Upper lobe of left lung (tissue), 6 donors: ENCODE measurements at places on chromosomes 11 and 22.

DNA sequence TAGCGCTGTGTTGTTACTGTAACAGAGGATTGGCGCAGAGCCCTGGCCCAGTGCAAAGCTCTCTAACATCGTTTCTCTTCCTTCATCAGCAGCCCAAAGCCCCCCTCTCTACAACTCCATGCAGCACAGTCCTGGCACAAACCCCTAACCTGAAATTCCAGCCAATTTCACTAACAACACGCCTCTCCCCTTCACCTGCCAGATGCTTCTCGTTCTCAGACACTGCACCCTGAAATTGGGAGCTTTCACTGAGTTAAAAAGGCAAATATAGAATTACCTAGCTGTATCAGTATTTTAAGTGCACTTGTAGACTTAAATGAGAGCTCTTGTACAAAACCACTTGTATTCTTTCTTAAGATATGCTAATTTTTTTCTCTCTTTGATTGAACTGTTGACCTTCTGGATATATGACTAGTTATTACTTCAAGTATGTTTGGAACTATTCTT is 16.3 kb downstream of the GRAP2 start:
- peaks cover 10% of the 10 kb centered on the region for H3K4me1 ChIP-seq
- DNase-seq, result no peak
- no peaks in the 10 kb centered on the region for H3K27me3 ChIP-seq
- no peaks in the 10 kb centered on the region for H3K36me3 ChIP-seq
- no peak overlapping the region for H3K27ac ChIP-seq
- no peak overlapping the region for H3K4me3 ChIP-seq

- H3K4me1 ChIP-seq, result no peaks in the 10 kb centered on the region
- H3K27ac ChIP-seq, result no peak overlapping the region
- H3K36me3 ChIP-seq, result no peaks in the 10 kb centered on the region
- no peak for DNase-seq
- H3K4me3 ChIP-seq, result no peak overlapping the region
Observed at GRCh38 chr11:96567667-96568066, 177.9 kb downstream of the JRKL start.

GRCh38 chr22:24325105-24325757 is 54.6 kb downstream of the SPECC1L start:
- no peak overlapping the region for H3K4me3 ChIP-seq
- no peak overlapping the region for H3K27ac ChIP-seq
- H3K4me1 ChIP-seq, result peaks cover 9% of the 10 kb centered on the region
- H3K27me3 ChIP-seq, result no peaks in the 10 kb centered on the region
- H3K36me3 ChIP-seq, result peaks cover 26% of the 10 kb centered on the region

DNA sequence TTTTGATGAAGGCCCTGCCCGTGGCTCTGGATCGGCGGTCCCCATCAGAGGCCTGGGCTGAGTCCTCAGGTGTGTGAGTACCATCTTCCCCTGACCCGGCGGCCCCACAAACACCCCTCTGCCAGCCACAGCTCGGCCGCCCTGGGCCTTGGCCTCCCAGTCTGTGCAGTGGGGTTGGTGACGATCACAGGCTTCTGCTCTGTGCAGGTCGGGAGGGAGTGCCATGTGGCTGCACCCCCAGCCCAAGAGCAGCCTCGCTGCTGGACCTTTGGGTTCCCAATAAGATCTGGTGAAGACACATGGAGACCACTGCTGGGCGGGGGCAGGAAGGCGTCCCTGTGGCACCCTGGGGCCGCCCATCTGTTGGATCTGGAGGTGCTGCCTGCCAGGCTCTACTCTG is 47.1 kb upstream of the PPARA start:
- no peaks in the 10 kb centered on the region for H3K27me3 ChIP-seq
- DNase-seq, result no peak
- peaks cover 76% of the 10 kb centered on the region for H3K4me1 ChIP-seq
- peaks cover 80% of the 10 kb centered on the region for H3K36me3 ChIP-seq
- no peak overlapping the region for H3K4me3 ChIP-seq

- no peak overlapping the region for H3K27ac ChIP-seq
- no peak overlapping the region for H3K4me3 ChIP-seq
- H3K27me3 ChIP-seq, result no peaks in the 10 kb centered on the region
Observed at GRCh38 chr11:8586184-8586583, 7.8 kb downstream of the STK33 start.

GRCh38 chr11:27203077-27203647 is 159.9 kb downstream of the CCDC34 start:
- H3K4me1 ChIP-seq, result peaks cover 14% of the 10 kb centered on the region
- H3K4me3 ChIP-seq, result no peak overlapping the region
- H3K36me3 ChIP-seq, result no peaks in the 10 kb centered on the region

GRCh38 chr22:42725606-42726355 is 5.1 kb upstream of the A4GALT start:
- H3K4me3 ChIP-seq, result no peak overlapping the region
- H3K27me3 ChIP-seq, result no peaks in the 10 kb centered on the region
- peaks cover 2% of the 10 kb centered on the region for H3K4me1 ChIP-seq
- no peak overlapping the region for H3K27ac ChIP-seq

- H3K4me3 ChIP-seq, result no peak overlapping the region
- H3K36me3 ChIP-seq, result no peaks in the 10 kb centered on the region
- H3K27ac ChIP-seq, result no peak overlapping the region
- H3K27me3 ChIP-seq, result no peaks in the 10 kb centered on the region
- DNase-seq, result no peak
Observed at GRCh38 chr11:102197670-102198139, 87.5 kb downstream of the YAP1 start.

DNA sequence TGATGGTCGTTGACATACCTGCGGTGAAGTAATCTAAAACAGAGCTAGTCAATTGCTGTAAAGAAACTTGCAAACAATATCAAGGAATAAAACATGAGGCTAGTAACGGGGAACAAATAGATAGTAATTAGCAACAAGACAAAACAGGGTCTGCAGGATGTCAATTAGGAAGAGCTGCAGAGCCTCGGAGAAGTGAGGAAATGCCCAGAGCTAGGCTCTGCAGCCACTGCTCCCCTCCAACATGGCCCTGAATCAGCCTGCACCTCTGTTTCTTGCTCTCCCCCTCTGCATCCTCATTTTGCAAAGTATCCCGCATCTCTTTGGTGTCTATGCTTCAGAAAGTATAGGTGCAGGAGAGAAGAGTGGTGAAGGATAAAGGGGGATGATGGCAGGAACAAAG is 507.4 kb upstream of the FAT3 start:
- H3K27ac ChIP-seq, result no peak overlapping the region
- no peaks in the 10 kb centered on the region for H3K4me1 ChIP-seq
- H3K4me3 ChIP-seq, result no peak overlapping the region
- no peak for DNase-seq
- H3K27me3 ChIP-seq, result no peaks in the 10 kb centered on the region

DNA sequence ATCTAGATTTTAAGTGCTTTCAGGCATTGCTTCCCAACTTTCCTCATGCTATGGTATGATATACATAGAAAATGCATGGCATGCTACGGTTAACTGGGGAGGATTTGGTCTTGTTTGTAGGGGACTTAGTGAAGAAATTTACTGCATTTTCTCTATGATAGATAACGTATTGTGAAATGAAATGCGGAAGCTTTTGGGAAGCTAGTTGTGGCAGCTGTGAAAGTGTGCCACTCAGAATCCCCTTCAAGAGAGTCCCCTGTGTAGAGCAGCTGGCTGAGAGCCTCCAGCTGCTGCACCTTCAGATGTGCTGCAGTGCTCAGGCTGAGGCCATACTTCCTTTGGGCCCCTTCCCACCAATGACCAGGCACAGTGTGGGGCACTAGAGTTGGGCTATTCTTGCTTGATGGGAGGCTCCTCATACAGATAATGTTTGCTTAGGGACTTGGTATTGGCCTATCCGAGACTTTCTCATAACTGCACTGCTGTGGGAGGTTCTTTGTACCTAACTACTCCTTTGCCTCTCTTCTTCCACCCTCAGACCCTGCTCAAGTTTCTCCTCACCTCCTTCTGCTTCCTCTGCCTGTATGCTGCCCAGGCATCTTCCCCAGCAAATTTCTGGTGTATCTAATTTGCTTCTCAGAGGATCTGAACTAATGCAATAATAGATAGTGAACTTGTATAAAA is 67.3 kb downstream of the HIPK3 start:
- no peak overlapping the region for H3K4me3 ChIP-seq
- H3K36me3 ChIP-seq, result no peaks in the 10 kb centered on the region
- DNase-seq, result no peak
- peaks cover 59% of the 10 kb centered on the region for H3K4me1 ChIP-seq

DNA sequence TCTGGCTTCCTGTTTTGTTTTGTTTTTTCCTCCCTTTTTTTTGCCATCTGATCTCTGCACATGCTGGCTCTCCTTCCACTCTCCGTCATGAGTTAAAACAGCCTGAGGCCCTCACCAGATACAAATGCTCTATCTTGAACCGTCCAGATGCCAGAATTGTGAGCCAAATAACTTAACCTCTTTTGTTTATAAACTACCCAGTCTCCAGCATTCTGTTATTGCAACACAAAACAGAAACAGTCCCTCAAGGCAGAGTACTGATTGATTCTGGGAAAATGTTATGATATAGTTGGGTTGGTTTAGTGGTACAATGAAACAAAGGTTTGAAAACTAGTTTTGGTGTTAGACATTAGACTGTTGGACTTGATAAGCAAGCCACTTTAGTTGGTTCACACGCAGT is 1390.0 kb upstream of the RAG2 start:
- H3K4me3 ChIP-seq, result no peak overlapping the region
- no peaks in the 10 kb centered on the region for H3K27me3 ChIP-seq
- H3K36me3 ChIP-seq, result no peaks in the 10 kb centered on the region
- no peak overlapping the region for H3K27ac ChIP-seq
- DNase-seq, result no peak

GRCh38 chr11:96194581-96195374 is 148.2 kb downstream of the MAML2 start:
- no peak overlapping the region for H3K4me3 ChIP-seq
- H3K36me3 ChIP-seq, result no peaks in the 10 kb centered on the region
- H3K27ac ChIP-seq, result no peak overlapping the region

DNA sequence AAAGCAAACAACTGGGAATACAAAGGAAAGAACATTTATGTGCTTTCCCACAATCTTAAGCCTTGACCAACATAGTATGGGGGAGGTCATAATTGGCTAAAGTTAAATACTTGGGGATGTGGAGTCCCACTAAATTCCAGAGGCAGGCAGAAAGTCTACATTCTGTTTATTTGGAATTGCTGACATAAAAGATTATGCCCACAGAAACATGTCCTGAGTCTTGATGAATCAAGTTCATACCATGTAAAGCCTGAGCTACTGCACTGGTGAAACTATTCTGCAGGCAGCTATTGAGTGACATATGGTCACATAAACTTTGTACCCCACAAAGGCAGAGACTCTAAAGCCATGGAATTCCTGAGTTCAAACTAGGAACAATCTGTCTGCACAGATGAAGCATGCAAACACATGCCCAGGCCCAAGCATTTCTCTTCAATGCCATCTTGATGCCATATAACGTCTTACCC is 69.9 kb upstream of the CHRM4 start:
- no peak overlapping the region for H3K27ac ChIP-seq
- H3K27me3 ChIP-seq, result no peaks in the 10 kb centered on the region
- H3K36me3 ChIP-seq, result no peaks in the 10 kb centered on the region
- H3K4me1 ChIP-seq, result no peaks in the 10 kb centered on the region
- no peak for DNase-seq
- H3K4me3 ChIP-seq, result no peak overlapping the region
